D341Med (cell line): ENCODE measurements at places on chromosomes 4 and X.

GRCh38 chr4:159201168-159201567 is 98.3 kb downstream of the RAPGEF2 start:
- DNase-seq, result no peak

DNA sequence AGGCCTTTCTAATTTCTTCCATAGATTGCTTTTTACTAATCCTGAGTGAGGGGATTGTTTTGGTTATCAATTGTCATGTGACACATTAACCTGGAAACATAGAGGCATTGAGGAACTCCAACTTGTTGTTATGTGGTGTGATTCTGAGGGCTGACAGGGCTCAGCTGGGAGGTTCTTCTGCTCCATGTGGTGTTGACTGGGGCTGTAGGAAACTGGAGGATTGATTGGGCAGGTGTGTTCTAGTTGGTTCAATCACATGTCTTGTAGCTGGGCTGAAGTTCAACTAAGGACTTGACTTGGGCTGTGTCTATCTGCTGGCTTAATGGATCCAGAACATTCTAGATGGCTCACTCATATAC is 10.8 kb upstream of the CRLF2 start:
- no peak for DNase-seq

GRCh38 chrX:55451990-55452832 is at the start of gene MAGEH1:
Gene MAGEH1, plus strand, starts transcription at chrX:55452127. Its CDS starts 248 bp downstream, at chrX:55452375.
- DNase-seq, result peak; percentile 81

- no peak for DNase-seq
Observed at GRCh38 chrX:128848374-128848773, 674.9 kb downstream of the SMARCA1 start.

- no peak for DNase-seq
Observed at GRCh38 chr4:113888006-113888405, 91.4 kb downstream of the ARSJ start.
